ENCODE measurements at places on chromosomes 16 and 17.

DNA sequence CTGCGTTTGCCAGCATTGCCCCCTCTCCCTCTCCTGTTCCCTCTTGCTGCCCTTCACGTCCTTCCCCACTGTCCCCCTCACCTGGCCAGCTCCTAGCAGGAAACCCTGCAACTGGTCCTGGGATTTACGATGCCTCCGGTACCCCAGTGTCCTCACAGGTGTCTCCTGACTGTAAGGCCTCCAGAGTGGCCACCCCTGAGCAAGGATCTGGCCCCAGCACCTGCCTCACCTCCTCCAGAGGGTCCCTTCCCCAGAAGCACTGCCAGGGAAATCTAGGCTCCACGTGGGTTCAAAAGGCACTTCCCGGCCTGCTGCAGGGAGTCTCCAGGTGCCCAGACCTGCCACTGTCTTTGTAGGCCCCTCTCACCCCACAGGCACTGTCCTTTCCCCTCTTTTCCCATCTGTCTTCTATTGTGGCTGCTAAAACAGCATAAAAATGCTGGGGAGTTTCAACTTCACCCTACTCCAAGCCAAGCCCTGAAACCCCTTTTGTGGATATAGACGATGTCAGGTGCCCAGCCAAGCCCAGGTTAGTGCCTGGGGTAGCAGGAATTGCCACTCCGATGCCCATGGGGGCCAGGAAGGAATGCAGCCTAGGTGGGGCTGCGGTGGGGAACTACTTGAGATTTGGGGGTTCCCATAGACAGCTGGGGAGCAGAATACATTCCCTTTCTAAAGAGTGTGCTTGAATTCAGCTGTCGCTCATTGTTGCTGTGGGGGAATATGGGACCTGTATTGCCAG is 25.7 kb downstream of the RAB11FIP4 start:
- DNase-seq: no peak

- DNase-seq: no peak
These were observed 6.4 kb downstream of the NFE2L1 start for GRCh38 chr17:48054238-48055185.

GRCh38 chr16:57360321-57360935 is 1.8 kb downstream of the CCL22 start:
- no peak for DNase-seq

DNA sequence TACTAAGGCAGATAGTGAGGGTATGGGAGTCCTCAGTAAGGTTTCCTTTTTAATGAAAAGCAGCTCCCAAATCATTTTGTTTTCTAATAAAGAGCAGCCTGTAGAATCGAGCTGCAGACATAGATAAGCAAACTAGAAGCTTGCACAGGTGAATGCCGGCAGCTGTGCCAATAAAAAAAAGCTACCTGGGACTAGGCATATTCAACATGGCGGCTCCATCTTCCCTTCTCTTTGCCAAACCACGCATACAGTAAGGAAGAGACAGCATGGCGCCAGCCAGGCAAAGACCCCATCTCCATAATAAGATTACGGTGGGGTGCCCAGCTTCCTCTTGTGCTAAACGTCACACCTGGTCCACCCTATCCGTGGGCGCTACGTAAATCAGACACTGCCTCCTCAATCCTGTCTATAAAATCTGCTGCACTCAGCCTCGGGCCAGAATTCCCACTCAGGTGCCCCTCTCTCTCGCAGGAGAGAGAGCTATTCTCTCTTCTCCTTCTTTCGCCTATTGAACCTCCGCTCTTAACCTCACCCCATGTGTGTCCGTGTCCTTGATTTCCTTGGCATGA is 92.7 kb upstream of the FA2H start:
- no peak for DNase-seq

DNA sequence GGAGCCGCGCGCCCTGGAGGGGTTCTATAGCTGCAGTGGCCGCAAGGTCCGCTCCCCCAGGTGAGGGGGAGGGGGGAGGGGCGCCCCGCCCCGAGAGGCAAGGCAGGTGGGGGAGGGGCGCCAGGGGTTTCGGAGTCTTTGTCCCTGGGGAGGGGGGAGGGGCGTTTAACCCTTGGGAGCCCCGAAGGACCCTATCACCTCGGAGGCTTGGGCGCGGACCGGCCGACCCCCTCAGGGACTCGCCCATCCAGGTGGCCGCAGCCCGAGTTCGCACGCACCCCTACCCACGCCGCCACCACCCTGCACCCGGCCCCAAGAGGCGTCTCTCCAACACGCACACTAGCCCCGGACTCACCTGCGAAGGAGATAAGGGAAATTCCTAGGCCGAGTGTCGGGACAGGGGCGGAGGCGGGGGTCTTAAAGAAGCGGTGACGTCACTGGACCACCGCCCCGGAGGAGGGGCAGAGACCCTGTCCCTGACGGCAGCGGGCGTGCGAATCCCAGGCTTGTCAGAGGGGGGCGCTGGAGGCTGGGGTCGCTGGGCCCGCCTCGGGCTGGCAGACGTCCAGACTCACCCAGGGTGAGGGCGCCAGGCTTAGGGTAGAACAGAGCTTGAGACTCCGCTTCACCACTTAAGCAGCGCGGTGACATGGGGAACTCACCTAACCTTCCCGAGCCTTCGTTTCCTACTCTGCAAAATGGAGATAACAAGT is at the start of gene CLDN6:
Gene CLDN6 (minus strand): TSS at position 390 of the 713 bp plus-strand sequence. CDS start 2,162 bp downstream, outside the sequence.
- DNase-seq: no peak

DNA sequence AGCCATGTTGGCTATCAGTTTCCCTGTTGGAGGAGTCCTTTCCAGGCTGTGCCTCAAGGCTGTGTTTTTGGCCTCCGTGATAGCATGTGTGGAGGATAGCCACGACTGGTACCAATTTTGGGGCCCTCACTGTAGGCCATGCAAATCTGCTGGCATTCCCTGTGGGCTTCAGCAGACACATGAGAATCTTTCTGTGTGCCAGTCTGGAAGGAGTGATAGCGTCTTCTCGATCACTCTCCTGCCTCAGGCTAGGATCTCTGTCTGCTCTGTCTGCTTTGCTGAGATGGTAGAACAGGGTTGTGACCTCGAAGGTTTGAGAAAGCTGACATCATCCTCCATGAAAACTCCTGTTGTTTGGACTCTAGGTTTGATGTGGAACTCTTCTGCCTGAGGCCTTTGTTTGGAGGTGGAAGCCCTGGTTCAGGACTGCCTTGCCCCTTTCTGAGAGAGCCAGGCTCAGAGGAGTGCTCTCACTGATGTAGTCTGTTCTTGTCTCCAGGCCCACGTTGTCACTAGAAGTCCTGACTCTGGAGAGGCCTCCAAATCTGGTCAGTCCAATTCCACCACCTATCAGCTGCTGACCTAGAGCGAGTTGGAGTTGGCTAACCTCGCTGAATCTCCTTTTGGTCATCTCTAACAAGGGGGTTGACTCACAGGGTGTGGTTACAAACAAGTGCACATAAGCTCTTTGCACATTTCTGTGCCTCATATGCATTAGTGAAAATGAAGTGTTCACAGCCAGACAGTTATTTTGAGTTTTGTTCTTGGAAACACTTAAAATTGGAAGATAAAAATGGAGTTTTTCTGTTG is 12.1 kb upstream of the EDC4 start:
- no peak for DNase-seq

GRCh38 chr17:37831492-37831891 is 86.6 kb upstream of the HNF1B start:
- DNase-seq: no peak

DNA sequence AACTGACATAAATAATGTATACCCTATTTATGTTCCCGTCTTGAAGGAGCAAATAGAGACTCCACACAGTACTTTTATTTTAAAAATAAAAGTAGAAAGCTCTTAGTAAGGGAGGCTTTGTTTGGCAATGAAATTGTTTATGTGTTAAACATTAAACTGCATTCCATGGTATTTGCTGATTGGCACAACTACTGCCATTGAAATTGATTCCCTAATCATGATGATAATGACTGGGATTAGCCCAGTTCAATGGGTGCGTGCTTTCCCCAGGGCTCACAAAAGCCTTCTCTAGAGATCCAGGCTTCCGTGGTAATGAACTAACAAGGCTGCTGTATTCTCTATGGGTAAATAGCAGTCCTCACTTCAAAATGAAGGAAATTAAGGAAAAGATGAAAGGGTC is 67.5 kb downstream of the GPRC5B start:
- DNase-seq: no peak
